ENCODE measurements at places on chromosomes 2 and 18. TPM values are rescaled to one million over a fixed set of nuclear protein-coding genes. Genes with fewer than 3 reads are reported as not detected.

KCNIP3 gene
- total RNA-seq = 3.7 TPM

DNA sequence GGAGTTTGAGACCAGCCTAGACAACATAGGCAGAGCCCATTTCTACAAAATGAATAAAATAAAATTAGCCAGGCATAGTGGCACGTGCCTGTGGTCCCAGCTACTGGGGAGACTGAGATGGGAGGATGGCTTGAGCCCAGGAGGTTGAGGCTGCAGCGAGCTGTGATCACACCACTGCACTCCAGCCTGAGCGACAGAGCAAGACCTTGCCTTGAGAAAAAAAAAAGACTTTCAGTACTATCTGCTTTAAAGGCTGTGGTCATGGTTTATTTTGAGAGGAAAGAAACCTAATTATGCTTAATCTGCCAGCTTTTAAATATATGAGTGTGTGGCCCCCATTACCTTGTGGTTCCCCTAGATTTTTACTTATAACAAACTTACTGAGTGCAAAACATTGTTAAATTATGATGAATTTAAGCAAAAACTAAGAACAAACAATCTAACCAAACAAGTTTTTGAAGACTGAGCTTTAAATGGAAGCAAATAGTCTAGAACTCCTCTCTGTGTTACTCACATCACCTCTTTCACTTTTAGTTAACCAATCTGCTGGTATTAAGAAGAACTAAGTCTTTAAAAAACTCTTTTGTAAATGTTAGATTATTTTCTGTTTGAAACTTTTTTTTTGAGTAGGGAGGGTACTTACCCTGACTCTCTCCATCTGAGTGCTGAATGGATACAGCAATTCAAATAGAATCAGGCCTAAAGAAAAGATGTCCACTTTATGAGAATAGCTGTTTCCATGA is 65.4 kb downstream of the EIF2AK3 start:
- no peak for DNase-seq

DNA sequence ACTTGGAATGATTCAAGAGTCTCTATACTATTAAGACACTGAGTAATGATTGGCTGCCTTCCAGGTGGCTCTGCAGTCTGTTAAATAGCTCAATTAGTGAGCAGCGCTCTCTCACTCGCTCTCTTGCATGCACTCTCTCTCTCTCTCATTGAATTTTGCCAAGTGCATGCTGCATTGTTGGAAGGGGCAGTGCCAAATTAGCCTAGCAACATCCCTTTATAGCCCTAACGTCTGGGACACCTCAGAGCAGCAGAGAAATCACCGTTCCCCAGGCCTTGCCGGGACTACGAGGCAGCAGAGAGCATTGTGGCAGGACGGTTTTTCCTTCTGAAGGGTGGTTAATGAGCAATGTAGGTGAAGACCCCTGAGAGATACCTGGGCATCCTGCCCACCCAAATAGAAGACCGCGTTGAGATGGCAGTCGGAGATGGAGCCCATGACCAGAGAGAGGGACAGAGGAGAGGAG is 447.6 kb upstream of the POU3F3 start:
- no peak for DNase-seq

RGPD4 gene
- total RNA-seq = 0.17 TPM
